CD4-positive, alpha-beta T cell treated with Interleukin-15 for 4 hours (primary cell): ENCODE measurements at places on chromosomes 5 and 9.

- no peak for DNase-seq
These were observed 30.4 kb downstream of the PRDM6 start for GRCh38 chr5:123119334-123119986.

DNA sequence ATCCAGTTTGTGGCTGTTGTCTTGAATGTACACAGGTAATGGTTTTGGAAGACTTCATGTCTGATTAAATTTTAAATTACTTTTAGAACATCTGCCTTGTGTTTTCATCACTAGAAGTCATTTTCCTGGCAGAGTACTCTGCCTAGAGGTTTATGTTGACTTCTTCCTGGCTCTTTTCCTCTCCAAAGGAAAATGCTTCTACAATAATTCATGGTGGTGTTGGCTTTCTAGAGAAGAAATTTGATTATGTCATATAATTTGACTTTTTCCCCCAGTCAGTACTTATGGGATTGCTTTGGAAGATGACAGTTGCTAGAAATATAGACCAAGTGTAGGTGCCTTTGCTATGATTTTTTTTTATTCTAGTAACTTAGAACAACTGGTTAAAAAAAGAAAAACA lies 46.8 kb downstream of the F2RL2 start:
- DNase-seq = no peak

GRCh38 chr5:94849821-94850736 lies 231.6 kb downstream of the SLF1 start:
- peak; percentile 51 for DNase-seq

DNA sequence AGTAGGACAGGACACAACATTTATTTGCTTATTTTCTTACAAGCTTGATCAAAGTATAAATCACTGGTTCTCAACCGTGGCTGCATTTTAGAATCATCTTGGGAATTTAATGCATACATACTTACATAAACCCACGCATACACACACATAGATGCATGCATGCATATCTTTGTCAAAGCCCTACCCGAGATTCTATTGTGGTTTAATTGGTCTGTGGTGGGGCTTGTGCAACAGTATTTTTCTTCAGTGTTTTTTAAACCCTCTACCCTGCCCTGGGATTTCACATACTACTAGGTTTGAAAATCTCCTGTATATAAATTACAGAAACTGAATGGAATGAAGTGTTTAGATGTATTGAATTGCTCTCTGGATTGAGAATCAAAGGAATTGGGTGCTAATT lies 1166.2 kb downstream of the MAT2B start:
- DNase-seq = no peak

DNA sequence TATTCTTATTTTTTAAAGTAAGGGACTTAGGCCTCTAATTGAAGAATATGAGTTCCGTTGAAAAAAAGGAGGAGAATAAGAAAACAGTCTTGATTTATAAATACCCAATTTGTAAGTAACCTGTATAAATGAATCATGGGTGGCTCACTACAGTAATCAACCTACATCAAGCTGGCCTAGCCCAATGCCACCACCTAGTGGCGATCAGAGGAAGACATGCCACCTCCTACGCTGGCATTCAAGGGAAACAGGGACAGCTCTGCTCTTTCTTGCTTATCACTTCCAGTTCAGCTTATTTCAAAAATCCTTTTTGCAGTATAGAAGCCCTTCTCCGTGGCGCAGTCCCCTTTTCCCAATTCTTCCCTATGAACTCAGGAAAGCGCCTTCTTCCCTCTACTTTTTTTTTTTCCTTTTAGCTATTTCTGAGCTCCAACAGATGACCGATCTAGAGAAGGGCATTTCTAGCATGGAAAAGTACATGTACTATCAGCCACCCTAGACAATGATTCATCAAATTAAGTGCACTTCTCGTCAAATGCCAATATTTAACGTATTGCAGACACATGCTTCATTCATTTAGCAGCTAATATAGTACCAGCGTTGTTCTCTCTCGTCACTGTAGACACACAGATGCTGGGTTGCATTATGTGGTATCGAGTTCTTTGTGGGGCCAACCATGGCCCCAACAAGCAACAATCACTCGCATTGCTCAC lies 28.3 kb downstream of the PTPN3 start:
- peak; percentile 41 for DNase-seq
